ENCODE measurements at places on chromosomes 11 and 22.

DNA sequence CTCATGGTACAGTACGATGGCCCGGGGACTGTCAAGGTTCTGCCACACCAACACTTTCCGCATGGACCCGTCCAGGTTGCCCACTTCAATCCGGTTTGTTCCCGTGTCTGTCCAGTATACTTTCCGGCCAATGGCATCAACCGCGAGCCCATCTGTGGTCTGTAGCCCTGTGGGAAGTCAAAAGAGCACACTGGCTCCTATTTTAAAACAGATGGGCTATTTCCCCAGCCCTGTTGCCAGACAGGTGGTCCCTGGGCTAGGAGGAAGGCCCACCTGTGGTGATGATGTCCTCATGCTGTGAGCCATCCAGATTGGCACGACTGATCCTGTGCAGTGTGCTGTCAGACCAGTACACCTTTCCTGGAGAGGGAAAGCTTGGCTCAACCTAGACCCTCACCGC, 30.4 kb upstream of the CKAP5 start:
- DNase-seq, result no peak

GRCh38 chr11:61587541-61587941, 6.7 kb upstream of the SYT7 start:
- no peak for DNase-seq

DNA sequence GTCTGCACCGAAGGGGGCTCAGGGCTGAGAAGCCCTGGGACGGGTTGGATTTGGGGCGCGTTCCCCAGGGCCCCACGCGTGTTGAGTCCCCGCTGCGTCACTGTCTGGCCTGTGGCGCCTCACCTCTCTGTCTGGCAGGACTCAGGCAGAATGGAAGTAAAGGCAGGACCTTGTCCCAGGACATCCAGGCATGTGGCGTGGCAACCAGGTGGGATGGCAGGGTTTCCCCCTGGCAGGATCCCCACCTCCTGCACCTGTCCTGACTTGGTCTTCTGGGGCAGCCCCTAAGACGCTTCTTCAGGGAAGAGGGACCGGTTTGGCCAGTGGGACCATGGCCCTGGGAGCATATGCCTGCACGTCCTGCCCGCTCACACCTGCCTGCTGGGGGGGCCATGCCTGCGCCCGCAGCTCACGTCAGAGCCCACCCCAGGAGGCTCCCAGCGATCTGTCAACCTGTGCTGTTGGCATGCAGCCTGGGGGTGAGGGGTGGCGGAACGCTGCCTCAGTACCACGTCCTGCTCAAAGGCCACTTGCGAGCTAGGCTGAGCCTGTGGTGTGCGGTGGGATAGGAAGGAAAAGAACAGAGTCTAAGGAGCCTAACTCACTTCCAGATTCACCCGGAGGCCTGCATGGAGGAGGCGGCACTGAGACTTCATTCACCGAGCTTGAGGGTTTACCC, 72.7 kb downstream of the KCNQ1 start:
- no peak for DNase-seq

- no peak for DNase-seq
Observed at GRCh38 chr11:132112846-132113245, 742.4 kb downstream of the NTM start.

DNA sequence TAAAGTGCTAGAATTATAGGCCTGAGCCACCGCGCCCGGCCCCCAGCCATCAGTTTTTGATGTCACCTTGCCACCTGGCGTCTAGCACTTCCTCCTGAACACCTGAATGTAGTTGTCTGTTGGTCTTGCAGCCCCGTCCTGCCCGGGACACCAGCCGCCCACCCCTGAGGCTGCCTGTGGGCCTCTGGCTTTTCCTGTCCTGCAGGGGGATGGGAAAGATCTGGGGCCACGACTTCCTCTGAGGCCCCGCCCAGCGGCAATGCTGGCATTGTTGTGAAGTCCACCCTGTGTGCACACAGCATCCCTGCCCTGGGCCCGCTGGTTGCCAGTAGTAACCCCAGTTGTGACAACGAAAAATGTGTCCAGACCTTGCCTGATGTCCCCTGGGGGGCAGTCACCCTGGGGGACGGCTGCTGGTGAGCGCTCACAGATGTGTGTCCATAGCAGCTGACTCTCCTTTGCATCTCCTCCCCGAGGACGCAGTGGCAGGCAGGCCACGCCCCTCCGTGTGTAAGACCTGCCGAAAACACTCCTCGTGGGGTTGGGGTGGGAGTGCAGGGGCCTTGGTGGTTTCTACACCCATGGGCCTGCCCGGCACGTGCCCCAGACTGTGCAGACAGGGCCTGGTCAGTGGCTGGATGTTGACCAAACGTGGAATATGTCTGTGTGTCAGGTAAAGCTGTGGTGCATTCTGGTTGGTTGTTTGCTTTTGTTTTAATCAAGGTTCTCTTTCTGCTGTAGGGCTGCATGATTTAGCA, 6.8 kb downstream of the SELENOO start:
- no peak for DNase-seq

- no peak for DNase-seq
Observed at GRCh38 chr11:2558861-2559526, 114.2 kb downstream of the KCNQ1 start.

DNA sequence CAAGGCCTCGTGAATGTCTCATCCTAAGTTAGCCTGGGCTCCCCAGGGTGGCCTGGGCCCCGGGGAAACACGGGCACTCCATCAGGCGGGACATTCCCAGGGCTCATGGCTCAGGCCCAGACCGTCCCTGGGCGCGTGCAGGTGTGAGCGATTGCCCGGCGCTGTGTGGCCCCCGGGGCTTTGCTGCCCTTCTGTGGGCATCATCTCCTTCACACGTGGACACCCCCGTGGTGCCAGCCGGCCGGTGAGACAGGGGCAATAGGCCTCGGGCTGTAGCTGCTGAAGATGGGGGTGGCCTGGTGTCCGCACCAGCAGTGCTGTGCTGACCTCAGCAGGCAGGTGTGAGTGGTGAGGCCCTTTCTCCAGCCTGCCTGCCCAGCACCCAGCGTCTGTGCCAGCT, 4.6 kb upstream of the SELENOO start:
- no peak for DNase-seq

DNA sequence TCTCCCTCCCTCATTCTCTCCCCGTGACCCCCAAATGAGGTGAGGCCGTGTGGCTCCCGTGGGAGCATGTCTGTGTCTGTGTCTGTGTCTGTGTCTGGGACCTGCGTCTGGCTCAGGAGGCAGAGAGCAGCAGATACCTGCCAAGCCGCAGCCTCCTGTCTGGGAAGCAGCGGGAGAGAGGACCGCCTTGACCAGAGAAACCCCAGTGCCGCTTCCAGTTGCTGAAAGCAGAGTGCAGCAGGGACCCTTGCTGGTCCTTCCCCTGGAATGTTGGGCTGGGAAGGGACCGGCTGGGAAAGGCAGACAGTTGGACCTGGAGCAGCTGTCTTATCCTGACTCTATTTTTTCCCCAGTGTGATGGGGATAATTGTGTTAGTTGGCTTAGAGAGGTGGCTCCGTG, 525 bp downstream of the CSDC2 start:
- DNase-seq, result no peak

GRCh38 chr11:1041471-1041870, 5.0 kb upstream of the MUC6 start:
- DNase-seq, result no peak

GRCh38 chr11:1299621-1300020, 9.8 kb downstream of the TOLLIP start:
- no peak for DNase-seq

DNA sequence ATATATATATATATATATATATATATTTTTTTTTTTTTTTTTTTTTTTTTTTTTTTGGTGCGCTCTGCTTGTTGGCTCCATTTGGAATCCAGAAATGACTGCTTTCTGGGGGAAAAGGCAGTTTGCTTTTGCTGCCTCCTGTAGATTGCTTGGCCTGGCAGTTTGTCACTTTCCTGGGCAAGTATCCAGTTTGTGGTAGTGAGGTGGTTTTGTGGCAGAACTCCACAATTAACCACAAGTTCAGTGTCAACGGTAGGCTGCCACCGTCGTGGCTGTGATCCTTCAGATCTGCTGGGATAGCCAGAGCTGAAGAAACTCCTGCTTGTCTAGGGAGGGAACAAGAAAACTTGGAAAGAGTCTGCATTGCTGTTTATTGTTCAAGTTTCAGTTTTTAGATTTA, 5.0 kb upstream of the PDE3B start:
- no peak for DNase-seq

DNA sequence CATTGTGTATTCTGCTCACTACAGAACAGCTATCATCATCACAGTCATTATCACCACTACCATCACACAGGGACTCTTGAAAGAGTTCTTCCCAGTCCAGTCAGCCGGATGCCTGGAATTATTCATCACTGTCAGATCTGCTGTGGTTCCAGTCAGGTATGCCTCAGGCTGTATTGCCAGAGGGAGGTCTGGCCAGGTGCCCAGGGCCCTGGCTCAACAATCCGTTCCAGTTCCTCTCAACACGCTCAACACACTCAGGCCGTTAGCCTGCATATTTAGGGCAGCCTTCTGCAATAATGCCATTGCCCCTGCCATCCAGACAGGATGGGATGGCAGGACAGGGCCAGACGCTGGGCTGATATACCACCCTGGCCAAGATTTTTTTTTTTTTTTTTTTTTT, 28.6 kb upstream of the RASL10A start:
- DNase-seq, result peak; percentile 78

GRCh38 chr22:43273902-43274484, 69.2 kb downstream of the SCUBE1 start:
- DNase-seq, result peak; percentile 11

DNA sequence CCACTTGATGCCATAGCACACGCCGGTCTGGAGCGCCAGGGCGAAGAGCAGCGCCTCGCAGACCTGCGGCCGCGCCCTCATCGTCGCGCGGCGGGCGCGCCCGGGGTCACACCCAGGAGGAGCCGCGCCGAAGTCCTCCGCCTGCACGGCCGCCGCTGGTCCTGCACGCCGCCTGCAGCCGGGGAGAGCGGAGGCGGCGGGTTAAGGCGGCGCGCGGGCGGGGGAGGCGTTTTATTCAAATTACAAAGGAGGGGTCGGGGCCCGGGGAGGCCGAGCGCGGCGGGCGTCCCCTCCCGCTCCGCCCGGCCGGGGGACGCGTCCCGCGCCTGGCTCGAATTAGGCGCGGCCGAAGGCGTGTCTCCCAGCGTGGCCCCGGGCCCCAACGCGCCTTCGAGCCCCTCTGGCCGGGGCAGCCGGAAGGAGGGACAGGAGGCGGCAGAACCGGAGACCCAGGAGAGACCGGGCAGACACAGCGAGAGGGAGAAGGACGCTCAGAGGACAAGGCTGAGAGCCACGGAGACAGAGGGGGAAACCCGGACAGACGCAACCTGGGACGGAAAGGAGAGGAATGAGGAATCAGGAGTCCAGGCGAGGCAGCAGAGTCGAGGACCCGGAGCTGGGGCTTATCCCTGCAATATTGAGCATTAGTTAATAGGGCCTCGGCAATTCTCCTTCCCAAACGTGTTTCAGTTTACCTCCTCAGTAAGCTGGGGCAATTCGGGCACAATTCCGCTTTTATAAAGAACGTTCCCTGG, at the start of gene WNT11:
Gene WNT11 (minus strand): TSS at position 176 of the 755 bp plus-strand sequence. CDS start 95 bp downstream, at position 81.
- no peak for DNase-seq

GRCh38 chr11:71180694-71181470, 71.5 kb downstream of the SHANK2 start:
- no peak for DNase-seq

DNA sequence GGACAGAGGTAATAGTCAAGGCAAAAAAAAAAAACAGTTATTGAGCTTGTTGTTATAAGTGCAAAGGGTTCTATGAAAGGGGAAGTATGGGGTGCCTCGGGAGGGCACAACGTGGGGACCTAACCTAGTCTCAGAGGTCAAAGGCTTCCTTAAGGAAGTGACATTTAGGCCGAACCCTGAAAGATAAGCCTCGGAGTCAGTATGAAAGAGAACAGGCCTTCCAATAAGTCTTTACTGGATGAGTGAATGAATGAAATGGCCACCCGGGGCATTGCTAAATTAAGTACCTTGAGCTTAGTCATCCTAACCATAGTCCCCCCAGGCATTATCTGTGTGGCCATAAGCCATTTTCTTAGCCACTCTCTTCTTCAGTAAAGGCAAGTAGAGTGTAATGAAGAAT, 19.7 kb downstream of the FLI1 start:
- no peak for DNase-seq

GRCh38 chr11:35373284-35373933, 45.9 kb downstream of the SLC1A2 start:
- DNase-seq, result no peak

DNA sequence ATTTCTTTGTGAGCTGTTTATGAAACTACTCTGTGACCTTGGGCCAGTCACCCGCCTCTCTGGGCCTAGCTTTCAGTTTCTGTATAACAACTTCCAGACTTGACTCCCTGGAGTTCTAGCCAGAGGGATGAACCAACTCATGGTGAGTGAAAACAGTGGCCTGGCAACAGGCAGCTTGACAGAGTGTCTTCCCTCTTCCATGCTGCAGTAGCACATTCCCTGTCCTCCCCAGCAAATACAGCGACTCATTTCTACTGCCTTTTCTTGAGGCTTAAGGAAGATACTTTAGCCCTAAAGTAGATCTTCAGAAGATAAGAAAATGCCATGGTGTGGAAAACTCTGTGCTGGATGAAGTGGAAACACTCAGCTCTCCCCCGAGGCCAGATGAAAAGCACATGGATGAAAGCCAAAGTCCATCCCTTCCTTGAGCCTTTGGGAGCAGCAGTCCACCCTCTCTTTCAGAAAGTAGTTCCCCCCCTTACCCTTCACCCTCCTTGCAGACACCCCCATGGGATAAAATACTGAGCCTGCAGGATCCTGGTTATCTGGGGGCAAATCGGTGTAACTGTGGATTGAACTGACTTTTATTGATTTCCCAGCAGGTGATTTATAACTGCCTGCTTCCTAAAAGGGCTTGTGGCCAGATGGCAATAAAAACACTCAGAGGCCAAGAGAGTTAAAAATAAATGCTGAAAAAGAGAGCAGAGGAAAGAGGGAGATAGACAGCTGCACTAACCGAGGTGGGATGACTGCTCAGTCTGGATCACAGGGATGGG, 24.1 kb downstream of the IRAG1 start:
- DNase-seq, result no peak

DNA sequence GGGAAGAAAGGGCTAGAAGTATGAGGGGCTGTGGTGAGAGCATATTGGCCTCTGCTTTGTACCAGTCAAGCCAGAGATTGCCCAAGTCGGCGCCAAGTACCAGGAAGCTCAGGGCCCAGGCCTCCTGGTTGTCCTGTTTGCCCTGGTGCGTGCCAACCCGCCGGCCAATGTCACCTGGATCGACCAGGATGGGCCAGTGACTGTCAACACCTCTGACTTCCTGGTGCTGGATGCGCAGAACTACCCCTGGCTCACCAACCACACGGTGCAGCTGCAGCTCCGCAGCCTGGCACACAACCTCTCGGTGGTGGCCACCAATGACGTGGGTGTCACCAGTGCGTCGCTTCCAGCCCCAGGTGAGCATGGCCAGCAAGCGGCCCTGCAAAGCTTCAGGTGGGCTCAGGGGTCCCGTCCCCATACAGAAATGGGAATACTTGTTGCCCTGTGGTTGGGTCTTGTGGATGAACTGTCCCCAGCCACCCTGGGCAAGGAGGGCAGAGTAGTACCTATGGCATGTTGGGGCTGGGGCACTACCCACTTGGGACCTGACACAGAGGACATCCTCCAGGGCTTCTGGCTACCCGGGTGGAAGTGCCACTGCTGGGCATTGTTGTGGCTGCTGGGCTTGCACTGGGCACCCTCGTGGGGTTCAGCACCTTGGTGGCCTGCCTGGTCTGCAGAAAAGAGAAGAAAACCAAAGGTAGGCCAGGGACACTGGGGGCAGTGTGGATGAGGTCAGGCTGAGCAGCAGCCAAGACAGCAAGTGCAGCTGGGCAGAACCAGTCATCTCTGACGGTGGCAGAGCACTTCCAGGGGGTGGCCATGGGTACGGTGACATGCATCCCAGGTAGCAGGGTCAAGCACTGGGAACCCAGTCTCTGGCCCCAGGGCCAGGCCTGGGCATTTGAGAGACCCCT, 2.1 kb downstream of the TMEM25 start:
- DNase-seq, result no peak

- DNase-seq, result no peak
Observed at GRCh38 chr11:83725269-83725560, 439.0 kb upstream of the CCDC90B start.

All from HS-5 (cell line).